Activated CD4-positive, alpha-beta T cell treated with anti-CD3 and anti-CD28 coated beads for 4 hours (primary cell): ENCODE measurements at places on chromosomes 3 and 15.
A peak's percentile ranks its signal among the peaks of the same experiment; 100 is the strongest.

DNA sequence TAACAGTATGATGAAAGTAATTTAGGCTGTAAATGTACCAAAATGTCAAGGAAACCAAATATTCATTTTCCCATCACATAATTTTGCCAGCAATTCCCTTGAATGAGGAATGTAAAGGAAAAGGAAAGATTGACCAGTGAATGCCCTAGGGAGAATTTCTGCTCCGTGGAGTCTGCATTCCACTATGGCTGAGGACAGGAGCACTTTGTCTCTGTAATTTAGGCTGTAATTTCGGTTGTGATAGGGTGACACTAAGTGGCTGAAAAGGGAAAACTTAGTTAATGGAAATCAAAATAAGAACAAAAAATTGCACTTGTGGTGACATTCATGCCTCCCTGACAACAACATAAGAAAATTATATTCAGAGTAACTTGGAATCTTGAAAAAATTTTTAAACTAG is 8.3 kb upstream of the TMEM207 start:
- DNase-seq = no peak

DNA sequence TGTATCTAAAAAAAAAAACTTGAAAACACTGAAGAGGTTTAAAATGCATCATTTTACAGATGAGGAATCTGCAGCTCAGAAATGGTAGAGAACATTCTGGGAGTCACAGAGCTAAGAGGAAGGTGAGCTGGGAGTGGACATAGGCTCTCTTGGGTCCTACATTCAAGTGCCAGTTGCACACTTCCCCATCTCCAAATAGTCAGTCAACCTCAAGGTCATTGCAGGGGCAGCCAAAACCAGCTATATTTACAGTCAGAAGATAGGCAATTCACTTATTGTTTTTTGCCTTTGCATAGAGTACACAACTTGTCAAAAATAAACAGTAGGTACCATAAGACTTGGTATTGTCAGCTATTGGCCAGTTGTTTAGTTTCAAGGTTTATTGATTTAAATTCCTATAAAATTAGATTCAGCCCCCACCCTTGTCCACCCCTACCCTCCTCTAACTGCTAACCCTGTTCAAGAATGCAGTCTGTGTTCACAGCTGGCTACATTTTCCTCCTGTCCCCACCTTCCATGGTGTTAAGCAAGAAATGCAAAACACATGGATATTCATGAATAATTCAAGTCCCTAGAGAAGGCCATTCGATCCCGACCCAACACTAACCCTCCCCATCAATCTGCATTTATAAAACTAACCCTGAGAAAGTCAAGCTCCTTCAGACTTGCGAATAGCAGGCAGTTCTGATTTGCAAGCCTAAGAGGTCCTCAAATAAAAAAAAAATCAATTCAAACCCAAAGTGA is 567.0 kb upstream of the MCTP2 start:
- DNase-seq = no peak

- peak; percentile 59 for DNase-seq
Observed at GRCh38 chr3:69197922-69198530, 75.6 kb upstream of the LMOD3 start.

- no peak for DNase-seq
Observed at GRCh38 chr3:159229116-159229680, 427.3 kb downstream of the MFSD1 start.

DNA sequence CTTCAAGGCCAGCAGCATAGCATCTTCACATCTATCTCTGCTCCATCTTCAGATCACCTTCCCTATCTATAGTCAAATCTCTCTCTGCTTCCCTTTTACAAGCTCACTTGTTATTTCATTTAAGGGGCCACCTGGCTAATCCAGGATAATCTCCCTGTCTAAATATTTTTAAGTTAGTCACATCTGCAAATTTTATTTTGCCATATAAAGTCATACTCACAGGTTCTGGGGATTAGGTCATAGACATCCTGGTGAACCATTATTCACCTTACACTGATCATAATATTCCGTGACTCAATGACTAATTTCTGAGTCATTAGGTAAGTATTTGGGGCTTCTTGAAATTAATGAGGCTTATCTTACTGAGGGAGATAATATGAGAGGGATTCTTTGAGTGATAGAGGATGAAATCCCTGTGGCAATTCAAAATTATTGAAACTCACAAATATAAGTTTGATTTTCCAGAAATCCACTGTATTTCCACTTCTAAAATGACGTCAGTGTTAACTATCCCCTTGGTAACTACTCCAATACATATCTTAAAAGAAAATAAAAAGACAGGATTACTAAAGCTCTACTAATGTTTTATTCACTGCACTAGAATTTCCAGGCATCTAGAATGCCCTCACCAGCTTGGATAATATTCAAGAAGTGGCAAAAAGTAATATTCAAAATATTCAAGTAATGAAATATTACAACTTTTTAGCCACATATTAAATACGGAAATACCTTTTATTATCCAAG is 93.7 kb upstream of the RBMS3 start:
- no peak for DNase-seq

- no peak for DNase-seq
Observed at GRCh38 chr3:52432225-52432624, 12.7 kb downstream of the SEMA3G start.

DNA sequence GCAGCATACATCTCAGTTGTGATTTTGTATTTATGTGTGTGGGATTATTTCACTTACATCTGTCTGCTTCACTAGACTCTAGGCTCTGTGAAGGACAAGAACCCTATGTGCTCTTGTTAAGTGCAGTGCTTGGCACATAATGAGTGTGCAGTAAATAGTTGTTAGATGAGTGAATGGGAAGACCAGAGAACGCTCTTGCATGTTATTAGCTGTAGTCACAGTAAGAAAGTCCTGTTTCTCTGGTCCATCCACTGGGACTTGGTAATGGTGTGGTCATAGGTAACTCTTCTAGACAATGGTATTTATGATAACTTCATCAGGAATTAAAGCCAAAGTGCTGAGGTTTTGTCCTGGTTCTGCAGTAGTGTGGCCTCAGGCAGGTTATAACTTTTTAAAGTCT is 1.4 kb upstream of the AQP9 start:
- no peak for DNase-seq

DNA sequence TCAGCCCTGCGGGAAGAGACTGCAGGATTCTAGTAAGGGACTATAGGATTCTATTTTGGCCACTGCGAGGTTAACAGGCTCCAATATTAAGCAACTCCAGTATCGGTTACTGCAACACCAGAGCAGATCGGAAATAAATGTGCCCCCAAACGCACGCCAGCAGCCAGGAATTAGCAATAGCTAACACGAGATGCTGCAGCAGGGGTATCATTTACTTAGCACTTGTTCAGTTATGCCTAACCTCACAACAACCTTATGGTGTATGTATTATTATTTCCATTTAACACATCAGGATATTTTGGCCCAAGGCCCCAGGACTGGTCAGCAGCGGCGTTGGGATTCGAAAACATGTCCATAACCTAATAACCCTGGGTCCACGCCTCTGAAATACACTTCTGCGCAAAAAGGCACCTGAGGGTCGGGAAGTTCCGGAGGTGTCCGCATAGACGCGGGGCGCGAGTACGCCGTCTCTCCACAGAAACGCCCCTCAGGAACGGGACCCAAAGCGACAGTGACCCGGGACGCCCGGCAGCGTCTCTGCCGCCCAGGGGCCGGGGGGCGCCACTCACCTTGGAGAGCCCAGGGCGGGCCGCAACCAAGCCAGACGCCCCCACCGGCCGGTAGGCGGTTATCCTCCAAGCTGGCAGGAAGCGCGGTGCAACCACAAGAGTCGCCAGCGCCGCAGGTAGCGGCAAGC is 681 bp downstream of the PIK3CB start:
- peak; percentile 3 for DNase-seq

DNA sequence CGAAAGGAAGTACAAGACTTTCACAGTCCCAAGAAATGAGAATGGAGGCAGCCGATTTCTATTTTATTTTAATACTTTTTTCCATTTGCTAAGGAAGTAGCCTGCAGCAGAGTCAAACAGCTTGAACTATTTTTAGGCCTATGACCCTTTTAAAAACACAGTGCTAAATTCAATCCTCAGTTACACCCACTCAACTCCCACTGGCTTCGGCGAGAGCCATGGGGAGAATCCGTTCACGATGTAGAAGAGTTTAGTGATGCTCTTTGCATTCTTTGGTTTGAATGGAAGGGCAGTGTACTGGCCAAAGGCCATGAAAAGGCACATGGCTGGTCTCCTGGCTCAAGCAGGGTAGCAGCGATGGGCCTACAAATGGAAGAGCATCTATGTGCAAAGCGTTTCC is 343.5 kb downstream of the FOXP1 start:
- no peak for DNase-seq

GRCh38 chr15:60949039-60949977 is 279.8 kb downstream of the RORA start:
- DNase-seq = no peak

DNA sequence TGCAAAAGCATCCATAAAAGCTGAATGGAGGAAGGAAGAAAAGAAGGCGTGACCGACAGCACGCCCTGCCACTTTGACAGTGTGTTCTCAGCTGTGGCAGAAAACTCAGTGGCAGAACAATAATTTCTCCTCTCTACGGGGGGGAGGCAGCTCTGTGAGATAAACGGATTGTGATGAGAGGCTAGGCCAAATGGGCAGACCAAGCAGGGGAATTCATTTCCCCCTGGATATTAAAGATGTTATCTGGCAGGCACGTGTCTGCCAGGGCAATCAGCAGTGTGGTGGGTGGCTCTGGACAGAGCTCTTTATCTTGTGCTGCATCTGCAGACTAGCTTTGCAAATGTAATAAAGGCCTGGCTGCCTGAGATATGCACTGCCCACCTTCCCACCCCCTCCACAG is 1.9 kb upstream of the RMDN3 start:
- DNase-seq = no peak

DNA sequence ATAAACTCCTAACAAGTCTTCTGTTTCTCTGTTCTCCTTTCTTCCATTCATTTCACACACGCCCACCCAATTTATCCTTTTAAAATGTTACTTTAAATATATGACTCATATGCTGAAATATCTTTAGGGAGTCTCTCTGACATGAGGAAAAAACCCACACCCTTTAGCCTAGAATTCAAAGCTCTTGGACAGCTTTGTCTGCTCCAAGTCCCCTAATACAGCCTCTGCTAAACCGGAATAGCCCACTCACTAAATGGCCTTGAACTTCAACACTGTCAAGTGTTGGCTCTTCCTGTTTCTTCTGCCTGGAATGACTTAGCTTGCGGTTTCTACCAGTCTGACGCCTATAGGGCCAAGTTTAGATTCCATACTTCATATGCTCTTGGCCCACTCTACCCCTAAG is 3.3 kb upstream of the CD96 start:
- no peak for DNase-seq

DNA sequence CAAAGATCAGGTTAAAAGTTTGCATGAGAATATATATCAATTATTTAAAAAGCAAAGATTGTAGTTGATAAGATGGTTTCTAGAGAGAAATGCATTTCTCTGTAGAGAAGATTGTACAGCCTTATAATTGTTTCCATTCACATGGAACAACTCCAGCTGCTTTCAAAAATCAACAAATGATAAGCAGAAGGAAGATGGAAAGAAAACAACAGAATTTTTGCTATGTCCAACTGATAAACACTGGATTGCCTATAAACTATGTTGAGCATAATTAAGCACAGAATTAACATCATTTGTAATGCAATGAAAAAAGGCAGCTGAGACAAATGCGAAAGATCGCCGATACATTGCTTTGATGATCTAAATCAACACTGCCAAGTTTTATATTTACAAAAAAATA is 89.0 kb downstream of the C3orf85 start:
- DNase-seq = no peak

- DNase-seq = no peak
Observed at GRCh38 chr3:172021859-172022258, 17.5 kb upstream of the FNDC3B start.

DNA sequence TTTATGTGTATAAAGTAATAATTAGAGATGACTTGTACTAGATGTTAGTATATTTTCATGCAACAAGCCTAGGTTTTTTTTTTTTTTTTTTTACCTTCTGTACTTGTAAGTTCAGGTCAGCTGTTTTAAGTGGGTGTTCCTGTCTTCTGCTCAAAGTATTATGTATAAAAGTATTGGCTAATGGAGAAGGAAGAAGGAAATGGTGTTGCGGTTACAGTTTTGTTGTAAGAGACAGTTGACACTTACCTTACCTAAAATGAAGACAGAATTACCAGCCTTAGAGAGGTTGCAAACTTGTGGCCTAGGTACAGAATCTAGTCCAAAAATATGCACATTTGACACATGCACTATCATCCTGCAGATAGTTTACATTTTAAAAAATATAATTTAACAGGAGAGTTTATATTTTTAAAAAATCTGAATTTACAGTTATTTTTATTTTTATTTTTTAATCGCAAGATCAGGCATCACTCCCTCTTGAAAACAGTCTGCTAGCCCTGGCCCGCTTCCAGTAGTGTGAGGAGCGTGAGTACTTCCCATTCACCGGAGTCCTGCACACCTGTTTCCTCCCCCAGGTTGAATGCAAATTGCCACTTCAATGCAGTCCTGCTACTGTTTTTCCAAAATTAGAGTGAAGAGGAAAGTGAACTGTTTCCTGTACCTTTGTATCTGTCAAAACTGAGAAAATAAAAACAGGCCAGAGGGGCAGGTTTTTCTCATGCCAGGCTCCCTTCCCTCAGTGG is 224.3 kb upstream of the SOX2 start:
- DNase-seq = no peak

GRCh38 chr3:157683668-157684067 is 180.5 kb upstream of the VEPH1 start:
- DNase-seq = no peak
